ENCODE measurements at places on chromosomes 16 and 17.

- no peak for DNase-seq
Measured at GRCh38 chr17:42629411-42630009, 20.0 kb downstream of the TUBG1 start.

GRCh38 chr17:76467366-76467765 is at the start of gene AANAT:
Gene AANAT, plus strand, starts transcription at chr17:76467603. Its CDS starts 1,144 bp downstream, at chr17:76468747.
- peak; percentile 99 for DNase-seq

- DNase-seq = no peak
Measured at GRCh38 chr16:78100112-78100467, 636 bp downstream of the WWOX start.

DNA sequence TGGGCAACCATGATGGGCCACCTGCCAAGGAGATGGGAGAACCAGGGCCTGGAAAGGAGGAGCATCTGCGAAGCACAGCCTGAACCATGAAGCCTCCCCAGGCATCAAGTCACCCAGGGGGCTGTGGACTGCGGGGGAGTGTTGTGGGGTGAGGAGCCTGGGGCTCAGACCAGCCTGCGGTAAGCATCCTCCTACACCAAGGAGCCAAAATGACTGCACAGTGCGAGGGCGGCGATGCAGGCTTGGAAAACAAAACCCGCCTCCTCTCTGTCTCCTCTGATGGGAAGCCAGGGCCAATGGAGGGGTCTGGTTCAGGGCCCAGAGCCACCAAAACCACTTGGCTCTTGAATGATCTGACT is 18.1 kb upstream of the MAF start:
- no peak for DNase-seq

GRCh38 chr16:72482695-72483094 is 310.7 kb upstream of the PMFBP1 start:
- no peak for DNase-seq

GRCh38 chr17:79211061-79211770 is 136.6 kb downstream of the ENGASE start:
- DNase-seq = peak; percentile 76

- DNase-seq = peak; percentile 7
Measured at GRCh38 chr17:58316260-58316960, 12.2 kb downstream of the TSPOAP1 start.

GRCh38 chr17:47905221-47905733 is 9.2 kb downstream of the SP2 start:
- DNase-seq = no peak

DNA sequence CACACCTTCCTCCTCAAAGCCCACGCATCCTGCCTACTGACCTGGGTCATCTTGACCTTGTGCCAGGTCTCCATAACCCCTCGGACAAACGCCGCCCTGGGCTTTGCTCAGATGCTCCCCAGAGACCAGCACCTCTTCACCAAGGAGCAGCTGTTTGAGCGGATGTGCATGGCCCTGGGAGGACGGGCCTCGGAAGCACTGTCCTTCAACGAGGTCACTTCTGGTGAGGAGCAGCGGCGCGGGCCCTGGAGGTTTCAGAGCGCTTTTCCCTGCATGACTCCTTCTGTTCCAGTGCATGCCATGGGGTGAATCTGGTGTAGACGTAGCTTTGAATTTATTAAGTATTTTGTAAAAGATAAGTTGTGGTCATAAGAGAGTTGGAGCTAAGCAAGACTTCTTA is 7.6 kb upstream of the RPL13 start:
- DNase-seq = no peak

- no peak for DNase-seq
Measured at GRCh38 chr17:21127509-21128077, 829 bp downstream of the DHRS7B start.

DNA sequence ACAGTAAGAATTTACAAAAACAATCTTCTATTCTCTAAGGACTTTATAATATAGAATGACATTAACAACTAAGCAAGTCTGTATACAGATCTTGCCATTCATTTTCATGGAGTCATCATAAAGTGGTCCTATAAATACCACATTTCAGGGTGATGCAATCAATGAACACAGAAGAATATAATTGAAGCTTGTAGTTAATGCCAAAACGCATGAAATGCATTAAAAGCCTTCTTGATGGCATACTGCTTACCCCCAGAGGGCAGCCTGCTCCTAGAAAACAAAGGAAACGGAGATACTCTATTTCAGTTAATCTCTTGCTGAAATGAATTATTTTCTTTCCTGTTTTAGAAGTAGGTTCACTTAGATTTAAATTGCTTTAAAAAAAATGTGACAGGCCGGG is 45.2 kb upstream of the STAC2 start:
- no peak for DNase-seq

DNA sequence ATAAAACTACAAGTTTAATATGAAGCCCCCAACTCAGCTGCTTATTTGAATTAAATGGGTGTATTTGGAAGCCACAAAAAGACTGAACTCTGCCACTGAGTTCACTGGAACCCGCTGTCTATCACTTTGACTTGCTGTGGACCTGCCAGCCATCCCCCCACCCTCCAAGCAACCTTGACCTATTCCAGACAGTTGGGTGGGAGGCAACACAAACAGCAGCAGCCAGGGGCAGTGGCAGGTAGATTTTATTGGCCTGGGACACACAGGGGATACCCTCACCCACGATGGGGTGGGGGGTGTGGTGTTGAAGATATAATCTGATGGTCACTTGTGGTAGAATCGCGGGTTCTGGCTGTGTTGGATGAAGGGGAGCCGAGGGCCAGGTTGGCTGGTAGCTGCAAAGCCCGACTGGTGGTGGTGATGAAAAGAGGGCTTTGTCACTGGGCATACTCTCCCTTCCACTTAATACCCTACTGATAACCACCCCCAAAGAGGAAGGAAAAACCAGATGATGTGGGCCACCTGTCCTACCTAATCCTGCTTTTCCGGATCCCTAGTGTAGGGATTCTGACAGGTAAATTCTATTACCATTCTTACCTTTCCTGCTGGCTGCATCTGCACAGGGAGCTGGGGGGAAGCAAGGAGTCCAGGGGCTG is 2.6 kb downstream of the GPS2 start:
- DNase-seq = no peak

DNA sequence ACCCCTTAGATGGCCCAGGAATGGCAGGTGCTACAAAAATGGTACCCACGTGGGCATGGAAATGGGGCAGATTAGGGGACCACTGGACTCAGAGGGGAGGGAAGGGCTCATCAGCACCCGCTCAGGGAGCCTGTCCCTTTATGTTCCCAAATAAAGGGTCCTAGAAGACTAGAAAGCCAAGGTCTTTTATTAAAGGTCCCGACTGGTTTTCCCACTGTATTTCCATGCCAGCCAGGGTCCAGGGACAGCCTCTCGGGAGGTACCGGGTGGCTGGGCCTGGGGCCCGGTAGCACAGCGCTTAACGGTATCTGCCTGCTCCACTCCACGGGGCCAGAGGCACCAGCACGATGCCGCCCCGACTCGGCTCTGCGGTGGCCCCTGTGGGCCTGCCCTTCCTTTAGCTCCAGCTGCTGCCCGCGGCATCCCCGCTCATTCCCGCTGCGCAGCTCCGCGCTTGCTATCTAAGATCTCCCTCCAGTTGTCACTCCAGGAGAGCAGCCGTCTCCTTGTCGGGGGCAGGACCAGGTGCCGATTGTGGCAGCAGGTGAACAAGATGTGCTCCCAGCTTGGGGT is 1.4 kb downstream of the NT5C start:
- no peak for DNase-seq

DNA sequence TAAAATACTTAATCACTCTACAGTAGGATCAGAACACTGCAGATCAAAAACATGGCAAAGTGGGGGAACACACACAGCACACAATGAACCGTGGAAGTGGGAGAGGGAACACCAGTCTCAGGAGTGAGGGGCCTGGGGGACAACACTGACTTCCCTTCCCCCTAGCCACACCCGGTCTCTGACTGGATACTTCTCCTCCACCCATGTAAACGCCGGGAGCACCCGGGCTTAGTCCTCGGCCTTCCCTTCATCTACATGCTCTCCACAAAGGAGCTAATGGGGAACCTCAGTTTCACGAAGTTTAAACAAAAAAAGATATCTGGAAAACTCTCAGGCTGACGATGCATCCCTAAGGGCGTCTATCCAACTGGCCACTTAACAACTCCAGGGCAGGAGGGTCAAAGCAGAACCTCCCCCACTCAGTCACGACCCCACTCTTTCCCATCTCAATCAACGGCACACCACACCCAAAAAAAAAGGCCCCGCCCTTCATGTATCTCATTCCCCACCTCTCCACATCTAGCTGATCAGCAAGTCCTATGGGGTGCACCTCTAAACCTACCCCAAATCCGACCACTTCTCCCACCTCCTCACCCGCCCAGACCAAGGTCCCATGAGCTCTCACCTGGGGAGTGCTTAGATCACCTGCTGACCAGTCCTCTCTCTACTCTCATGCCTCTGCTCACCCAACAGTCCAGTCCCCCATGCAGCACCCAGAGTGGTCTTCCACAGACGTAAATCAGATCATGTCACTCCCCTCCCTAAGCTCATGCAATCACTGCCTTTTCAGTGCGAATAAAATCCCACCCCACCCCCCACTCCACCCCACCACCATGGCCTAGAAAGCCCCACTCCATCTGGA is 7.4 kb downstream of the ZDHHC7 start:
- no peak for DNase-seq

DNA sequence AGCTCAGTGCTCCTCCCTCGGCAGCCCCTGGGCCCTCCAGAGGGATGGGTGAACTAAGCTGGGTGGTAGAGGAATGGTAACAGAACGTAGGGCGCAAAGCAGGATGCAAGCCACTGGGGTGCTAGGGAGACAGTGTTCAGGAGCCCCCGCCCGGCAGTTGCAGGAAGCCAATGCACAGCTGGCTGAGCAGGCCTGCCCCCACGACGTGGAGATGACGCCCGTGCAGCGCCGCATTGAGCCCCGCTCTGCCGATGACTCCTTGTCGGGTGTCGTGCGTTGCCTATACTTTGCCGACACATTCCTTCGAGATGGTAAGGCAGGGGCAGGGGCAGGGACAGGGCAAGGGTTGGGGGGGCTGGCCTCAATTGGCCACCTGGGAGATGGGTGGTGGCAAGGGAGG is 12.9 kb downstream of the LLGL1 start:
- DNase-seq = no peak

DNA sequence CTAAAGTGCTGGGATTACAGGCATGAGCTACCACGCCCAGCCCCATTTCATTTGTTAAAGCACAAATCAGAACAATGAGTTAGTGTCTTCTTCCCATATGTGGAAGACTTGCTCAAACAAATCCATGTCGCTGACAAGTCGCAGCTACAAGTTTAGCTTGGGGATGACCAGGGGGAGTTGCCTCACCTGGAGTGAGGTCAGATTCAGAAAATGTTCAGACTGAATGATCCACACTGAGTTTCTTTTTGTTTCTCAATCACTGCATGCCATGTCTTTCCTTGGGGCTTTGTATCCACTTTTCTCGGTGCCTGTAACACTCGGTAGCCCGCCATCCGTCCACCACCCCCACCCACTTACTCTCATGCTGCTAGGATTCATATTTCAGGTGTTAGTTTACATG is 437.3 kb upstream of the DYNLRB2 start:
- no peak for DNase-seq

GRCh38 chr17:63347475-63347874 is 98.6 kb downstream of the CYB561 start:
- no peak for DNase-seq

DNA sequence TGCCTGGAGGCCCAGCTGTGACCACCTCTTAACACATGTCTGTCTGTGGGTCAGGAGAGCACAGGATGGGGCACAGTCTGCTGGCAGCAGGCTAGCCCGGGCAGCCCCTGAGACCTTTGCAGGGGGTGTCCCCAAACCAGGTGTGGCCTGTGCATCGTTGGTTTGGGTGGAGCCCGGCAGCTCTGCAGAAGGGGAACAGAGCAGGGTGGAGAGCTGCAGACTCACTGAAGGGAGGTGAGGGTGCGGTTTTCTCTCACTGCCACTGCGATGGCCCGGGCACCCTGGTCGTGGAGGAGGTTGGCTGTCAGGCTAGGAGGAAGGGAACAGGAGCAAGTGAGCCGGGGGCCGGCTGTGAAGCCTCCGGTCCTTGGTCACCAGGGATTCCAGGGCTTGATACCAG is 28.8 kb downstream of the NLRC3 start:
- DNase-seq = no peak

GRCh38 chr17:49851387-49852291 is 3.8 kb upstream of the TAC4 start:
- peak; percentile 91 for DNase-seq

DNA sequence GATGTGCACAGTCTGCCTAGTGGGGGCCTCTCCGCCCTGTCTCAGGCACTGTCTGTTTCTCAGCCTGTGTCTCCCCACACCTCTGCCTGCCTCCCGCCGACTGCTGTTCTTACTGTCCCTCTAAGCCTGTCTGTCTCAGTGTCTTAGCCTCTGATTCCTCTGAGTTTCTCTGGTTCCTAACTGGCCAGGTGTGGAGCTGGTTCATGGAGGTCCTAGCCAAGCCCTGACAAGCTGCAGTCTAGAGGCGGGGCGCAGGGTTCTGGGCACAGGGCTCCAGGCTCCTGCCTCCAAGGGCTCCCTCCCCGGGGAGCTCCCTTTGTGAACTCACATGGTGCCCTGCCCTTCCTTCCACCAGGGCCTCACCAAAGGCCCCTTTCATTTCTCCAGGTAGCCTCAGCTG is 19.4 kb downstream of the C17orf100 start:
- no peak for DNase-seq

DNA sequence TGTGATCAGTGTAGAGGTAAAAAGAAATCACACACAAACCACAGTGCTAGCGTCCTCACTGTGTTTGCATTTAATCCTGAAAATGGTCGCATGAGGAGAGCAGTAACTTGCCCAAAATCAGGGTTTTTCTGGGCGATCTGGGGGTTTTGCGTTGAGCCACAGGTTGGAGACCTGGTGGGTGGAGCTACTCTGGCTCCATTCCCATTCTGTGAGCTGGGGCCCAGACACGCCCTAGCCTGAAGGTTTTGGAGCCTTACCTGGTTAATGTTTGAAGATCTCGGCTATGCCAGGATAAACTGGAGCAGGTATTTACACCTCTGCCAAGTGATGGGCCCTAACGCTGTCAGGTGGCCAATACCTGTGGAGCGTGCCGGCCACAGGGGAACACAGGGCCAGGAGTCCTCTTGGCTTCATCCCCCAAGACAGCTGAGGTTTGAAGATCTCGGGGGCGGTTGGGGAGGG is 48.4 kb downstream of the MPRIP start:
- no peak for DNase-seq

DNA sequence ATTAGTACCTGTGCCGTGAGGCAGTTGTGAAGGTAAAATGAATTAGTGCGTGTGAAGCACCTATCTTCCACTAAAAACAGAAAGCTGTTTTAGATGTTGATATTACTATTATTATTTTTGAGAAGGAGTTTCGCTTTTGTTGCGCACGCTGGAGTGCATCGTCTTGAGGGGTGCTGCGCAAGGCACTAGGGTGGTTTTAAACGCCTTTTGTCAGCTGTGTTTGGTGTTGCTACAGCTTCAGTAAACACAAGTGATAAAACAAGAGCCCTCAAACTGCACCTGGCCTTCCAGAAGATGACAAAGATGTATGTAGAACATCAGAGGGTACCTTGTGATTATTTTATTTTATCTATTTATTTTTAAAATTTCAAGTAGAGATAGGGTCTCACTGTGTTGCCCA is 38.2 kb downstream of the PLCG2 start:
- no peak for DNase-seq
